Activated naive CD4-positive, alpha-beta T cell (primary cell): ENCODE measurements at places on chromosomes 2 and 18.

DNA sequence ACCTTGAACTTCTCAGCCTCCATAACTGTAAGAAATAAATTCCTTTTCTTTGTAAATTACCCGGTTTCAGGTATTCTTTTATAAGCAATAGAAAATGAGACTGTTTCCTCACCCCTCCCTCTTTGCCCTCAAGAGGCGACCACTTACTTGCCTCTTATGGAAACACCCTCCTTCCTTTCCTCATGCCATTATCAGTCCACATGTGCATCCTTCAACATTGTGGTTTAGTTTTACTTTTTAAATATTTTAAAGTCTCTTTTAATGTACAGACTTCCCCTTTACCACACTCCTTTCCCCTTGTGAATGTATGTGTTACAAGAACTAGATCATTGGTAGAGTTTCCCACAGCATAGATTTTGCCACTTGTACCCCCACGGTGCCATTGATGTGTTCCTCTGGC is 202.4 kb upstream of the SIX2 start:
- no peak for DNase-seq

DNA sequence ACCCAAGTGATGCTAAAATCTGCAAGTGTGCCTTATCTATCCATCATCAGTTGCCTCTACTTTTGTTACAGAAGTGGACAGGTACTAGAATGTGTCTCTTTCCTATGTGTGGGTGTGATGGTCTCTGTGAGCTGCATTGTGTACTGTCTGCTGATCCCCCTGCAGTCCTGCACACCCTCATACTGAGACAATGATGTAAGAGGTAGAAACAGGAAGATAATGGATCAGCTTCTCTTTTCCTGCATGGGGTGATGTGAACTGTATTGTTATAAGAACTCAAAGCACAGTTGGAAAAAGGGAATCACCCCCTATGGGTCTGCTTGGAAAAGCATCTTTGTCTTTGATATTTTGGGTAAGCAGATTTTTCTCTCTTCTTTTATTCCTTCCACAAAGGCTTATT is 537.6 kb upstream of the CDH2 start:
- DNase-seq, result no peak

GRCh38 chr2:174597345-174598047 is at the start of gene WIPF1:
Gene WIPF1 (minus strand): TSS chr2:174597804. CDS start chr2:174585573, 12,231 bp downstream.
- DNase-seq, result no peak

GRCh38 chr18:57087644-57088376 is 59.1 kb upstream of the BOD1L2 start:
- no peak for DNase-seq

DNA sequence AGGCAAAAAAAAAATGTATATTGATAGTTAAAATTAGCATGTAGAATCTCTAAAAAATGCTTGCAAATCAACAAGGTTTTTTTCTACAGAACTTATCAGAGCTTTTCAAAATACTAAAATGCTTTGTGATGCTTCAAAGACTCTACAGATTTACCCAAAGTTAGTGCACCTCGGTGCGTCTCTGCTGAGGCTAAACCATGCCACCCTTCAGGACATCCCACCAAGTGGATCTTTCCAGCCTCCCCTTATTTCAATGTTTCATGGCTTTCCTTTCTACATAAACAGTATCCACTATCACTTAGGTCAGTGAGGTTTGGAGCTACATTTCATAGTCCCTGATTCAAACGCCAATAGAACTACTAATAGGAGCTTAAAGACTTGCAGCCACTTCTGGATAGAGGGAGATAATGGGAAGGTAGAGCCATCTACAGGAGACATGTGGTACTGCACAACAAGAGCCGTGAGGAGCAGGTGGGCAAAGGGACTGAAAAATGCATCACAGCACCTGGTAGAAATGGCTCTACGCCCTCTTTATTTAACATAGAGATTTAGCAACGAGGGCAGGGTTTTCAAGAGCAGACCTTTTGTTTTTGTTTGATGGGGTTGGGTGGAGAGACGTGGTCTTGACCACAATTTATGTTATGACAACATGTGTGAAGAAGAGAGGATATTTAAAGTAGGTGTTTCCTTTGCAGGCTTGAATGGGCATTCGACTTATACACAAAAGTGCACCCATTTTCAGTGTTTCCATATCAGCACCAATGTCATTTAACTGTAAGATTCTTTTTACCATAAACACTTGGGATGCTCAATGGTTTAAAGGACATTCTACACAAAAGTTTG is 56.1 kb upstream of the SLC35G4 start:
- no peak for DNase-seq

- no peak for DNase-seq
These were observed 3.6 kb downstream of the ADRA2B start for GRCh38 chr2:96112501-96113366.

DNA sequence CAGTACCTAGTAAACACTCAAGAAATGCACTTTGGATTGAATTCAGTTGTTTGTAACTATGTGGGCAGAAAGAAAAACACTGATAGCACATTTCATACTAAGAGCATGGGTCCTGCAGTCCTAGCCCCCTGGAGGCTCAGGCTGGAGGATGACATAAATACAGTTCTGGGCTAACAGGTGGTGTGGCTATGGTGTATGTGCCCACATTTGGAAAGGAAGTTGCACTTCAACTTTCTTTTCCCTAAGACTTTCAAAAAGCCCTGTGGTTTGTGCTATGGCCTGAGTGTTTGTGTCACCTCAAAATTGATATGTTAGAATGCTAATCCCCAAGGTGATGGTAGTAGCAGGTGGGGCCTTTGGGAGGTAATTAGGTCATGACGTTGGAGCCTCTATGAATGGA is 218.2 kb downstream of the CDCA7 start:
- no peak for DNase-seq

GRCh38 chr2:75074708-75075107 is 116.3 kb downstream of the POLE4 start:
- DNase-seq, result no peak

DNA sequence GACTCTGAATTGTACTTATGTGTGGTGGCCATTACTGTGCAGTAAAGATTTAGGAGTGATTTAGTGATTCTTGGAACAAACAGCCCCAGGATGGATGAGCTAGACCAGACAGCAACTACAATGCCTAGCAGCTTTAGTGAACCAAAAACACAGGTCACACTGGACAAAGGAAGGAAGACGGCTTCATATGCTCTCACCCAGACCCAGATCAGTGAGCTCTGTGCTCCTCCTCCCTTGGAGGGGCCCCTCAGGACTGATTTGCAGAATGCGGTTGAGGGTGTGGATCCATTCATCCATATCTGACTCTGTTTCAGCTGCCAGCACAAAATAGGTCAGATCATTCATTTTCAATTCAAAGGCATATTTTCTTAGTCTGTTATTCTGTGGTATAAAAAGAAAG is 159.7 kb upstream of the CCDC195 start:
- no peak for DNase-seq

DNA sequence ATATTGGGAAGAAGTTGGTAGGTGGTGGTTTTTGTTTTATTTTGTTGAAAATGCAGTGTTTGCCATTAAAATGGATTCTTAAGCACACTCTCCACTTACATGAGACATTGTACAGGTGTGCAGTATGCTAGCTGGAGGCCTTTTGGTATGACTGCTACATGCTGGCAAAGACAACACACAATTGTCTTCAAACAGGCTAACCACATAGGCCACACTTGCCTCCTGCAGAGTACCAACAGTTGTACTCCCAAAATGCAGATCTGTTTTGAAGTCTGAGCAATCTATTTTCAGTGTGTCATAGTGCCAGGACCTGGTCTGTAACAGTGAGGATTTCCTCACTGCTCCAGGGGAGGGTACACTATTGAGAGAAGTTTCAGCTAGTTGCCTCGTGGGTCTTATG is 213.6 kb downstream of the ZRANB3 start:
- DNase-seq, result no peak

GRCh38 chr2:230914886-230915285 is 10.2 kb downstream of the GPR55 start:
- DNase-seq, result no peak

DNA sequence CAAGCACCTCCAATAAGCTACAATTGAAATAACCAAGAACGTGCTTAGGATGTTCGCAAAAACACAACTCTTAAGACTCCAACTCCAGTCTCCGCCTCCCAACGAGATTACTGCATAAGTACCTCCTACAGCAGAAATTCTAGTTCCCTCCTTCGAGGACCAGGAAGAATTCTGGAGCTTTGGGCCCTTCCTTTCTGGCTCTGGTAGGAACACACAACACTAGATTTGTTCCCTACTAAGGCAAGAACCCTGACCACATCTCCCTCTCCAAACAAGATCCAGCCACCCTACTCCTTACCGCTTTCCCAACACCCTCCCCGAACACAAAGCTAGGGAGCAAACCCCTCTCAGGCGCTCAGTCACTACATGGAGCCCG is 721 bp downstream of the ADAM17 start:
- no peak for DNase-seq

DNA sequence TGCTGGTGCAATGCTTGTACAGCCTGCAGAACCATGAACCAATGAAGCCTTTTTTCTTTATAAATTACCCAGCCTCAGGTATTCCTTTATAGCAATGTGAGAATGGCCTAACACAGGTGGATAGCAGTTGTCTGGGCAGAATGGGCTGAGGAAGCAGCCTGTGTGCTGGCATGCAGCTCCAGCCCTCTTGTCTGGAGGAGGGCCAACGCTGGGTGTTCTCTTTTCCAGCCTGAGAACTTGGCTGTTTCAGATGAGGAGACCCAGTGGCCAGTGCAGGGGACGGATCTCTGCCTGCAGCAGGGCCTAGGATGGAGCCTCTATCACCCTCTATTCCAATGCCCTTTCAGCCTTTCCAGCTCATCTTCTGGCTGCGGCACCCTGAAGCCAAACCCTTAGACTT is 58.8 kb downstream of the CTIF start:
- DNase-seq, result no peak

DNA sequence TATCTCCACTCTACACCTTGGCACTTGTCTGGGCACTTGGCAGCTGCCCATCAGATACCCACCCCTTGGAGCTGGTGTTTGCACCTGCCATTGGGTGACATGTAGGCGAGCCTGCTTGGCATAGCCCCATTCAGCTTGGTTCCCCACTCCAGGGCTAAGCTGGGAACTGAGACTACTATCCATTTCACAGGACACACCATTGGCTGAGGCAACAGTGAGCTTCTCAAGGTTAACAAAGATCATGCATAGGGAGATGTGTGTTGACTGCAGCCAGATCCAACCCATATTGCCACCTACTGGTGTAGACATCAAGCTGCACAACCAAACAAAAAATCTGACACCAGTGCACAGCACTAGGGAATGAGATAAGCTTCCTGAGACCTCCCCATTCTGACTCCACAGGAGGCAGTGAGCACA is 1389.8 kb upstream of the TMEFF2 start:
- no peak for DNase-seq

GRCh38 chr2:45654250-45654649 is 2.8 kb downstream of the PRKCE start:
- DNase-seq, result no peak

GRCh38 chr18:8654503-8655451 is 45.5 kb downstream of the RAB12 start:
- DNase-seq, result no peak

DNA sequence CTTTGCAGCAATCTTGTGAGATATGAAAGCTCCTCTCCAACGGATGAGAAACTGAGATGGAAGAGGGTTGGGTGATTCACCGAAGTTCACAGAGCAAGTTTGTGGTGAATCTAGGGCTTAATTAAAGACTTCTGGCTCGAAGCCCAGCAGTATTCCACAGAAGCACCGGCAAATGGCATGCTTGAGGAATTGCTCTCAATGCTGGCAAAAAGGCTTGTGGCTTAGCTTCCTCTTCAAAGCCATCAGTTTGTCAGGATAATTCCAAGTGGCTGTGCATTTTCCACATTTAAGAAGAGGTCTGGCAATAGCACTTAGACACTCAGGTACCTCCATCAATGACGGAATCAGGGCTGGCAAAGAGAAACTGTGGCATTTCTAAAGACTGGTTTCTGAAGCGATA is 98.7 kb upstream of the SLC66A3 start:
- no peak for DNase-seq

DNA sequence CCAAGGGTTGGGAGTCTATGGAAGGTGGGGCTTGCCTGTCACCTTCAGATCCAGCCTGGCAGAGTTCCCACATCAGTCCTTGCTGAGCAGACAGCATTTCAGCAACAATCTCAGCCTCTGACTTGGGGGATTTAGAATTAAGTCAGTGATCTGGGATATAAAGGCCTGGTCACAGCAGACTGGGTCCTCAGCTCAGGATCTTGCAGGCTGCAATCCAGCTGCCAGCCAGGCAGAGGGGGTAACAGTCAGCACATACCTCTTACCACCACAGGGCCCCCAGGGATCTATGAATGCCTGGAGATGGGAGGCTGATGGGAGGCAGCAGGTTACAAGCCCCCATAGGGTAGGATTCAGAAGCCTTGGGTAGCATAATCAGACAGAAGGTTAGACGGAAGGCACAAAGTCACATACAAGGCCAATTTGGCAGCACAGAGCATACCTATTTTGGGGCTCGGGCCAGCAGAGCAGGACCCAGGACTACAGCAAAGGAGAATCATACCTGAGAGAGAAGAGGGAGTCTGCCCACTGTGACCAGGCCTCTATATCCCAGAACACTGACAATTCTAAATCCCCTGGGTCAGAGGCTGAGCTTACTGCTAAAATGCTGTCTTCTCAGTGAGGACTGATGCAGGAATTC is 163.5 kb downstream of the MTCL1 start:
- DNase-seq, result no peak
